ENCODE measurements at places on chromosomes 6 and 20. TPM values are rescaled to one million over a fixed set of nuclear protein-coding genes. Genes with fewer than 3 reads are reported as not detected.

HLA-DRA gene
- total RNA-seq, result 5.8 TPM

WFDC12 gene
- total RNA-seq, result not detected

PTK6 gene
- total RNA-seq, result not detected

SIRPB1 gene
- 1.2 TPM for total RNA-seq

RSPO3 gene
- total RNA-seq, result 1.8 TPM

APOM gene
- 1.2 TPM for total RNA-seq

MEP1A gene
- not detected for total RNA-seq

GRCh38 chr20:63222541-63222940, 6.6 kb upstream of the YTHDF1 start:
- peaks cover 8% of the 10 kb centered on the region for H3K4me1 ChIP-seq
- H3K4me3 ChIP-seq, result no peak overlapping the region

DNA sequence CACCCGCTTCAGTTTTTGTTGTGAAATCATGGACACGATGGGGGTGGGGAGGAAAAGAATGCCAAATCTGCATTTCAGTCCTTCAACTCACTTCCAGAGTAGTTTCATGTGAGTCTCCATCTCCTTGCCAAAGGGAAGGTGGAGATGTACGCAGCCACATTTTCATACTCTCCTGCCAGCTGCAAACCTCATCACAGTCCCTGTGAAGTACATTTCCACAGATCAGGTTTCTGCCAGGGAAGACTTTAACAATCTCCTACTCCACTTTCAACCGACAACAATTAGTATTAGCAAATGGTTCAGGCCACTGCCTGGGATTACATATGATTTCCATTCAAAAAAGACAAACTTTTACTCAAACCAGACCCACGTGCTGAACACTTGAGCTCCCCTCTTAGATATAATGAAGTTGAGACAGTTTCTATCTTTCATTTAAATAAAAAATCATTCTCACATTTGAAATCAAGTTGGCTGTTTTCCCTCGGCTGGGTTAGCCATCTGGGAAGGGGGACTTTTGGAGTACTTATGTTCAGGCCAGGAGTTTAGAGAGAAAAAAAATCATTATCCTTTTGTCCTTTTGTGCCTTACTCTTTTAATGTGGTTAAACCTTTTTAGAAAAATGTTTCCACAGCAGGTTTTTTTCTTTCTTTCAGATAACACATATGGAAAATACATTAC, 51.0 kb upstream of the CEP162 start:
- no peak overlapping the region for H3K27ac ChIP-seq
- H3K4me3 ChIP-seq, result no peak overlapping the region
- H3K4me1 ChIP-seq, result peaks cover 16% of the 10 kb centered on the region
- DNase-seq, result no peak
- no peaks in the 10 kb centered on the region for H3K36me3 ChIP-seq

- peaks cover 7% of the 10 kb centered on the region for H3K4me1 ChIP-seq
- H3K27ac ChIP-seq, result no peak overlapping the region
- H3K4me3 ChIP-seq, result no peak overlapping the region
- DNase-seq, result no peak
- H3K36me3 ChIP-seq, result no peaks in the 10 kb centered on the region
Observed at GRCh38 chr20:40446888-40447287, 242.1 kb downstream of the MAFB start.

- no peaks in the 10 kb centered on the region for H3K4me1 ChIP-seq
- peaks cover 22% of the 10 kb centered on the region for H3K27me3 ChIP-seq
- no peak overlapping the region for H3K27ac ChIP-seq
- no peak overlapping the region for H3K4me3 ChIP-seq
- no peak for DNase-seq
- H3K36me3 ChIP-seq, result no peaks in the 10 kb centered on the region
Observed at GRCh38 chr20:37649676-37650370, 44.0 kb upstream of the CTNNBL1 start.

- H3K27me3 ChIP-seq, result no peaks in the 10 kb centered on the region
- no peak for DNase-seq
- no peak overlapping the region for H3K4me3 ChIP-seq
- H3K4me1 ChIP-seq, result no peaks in the 10 kb centered on the region
- H3K36me3 ChIP-seq, result no peaks in the 10 kb centered on the region
Observed at GRCh38 chr20:42961771-42962170, 227.9 kb downstream of the PTPRT start.

DNA sequence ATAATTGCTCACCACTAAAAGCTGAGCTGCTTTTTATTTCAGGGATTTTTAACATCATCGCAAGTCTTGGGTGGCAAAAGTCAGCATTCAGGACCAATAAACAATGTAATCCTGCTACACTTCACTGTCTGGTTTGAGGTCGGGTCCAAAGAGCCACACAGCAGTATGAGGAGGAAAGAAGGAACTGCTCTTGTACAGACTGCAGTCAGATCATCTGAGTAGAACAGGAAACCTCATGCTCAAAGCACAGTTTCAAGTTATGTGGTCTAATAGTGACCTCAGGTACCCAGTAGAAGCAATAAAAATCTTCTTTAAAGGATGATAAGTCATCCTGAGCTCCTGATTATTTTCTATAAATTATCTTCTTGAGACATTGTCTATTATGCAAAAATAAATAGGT, 211.4 kb downstream of the FUT9 start:
- H3K4me1 ChIP-seq, result no peaks in the 10 kb centered on the region
- DNase-seq, result no peak
- no peaks in the 10 kb centered on the region for H3K27me3 ChIP-seq
- H3K4me3 ChIP-seq, result no peak overlapping the region
- no peak overlapping the region for H3K27ac ChIP-seq
- no peaks in the 10 kb centered on the region for H3K36me3 ChIP-seq

GRCh38 chr6:40721271-40721952, 134.2 kb upstream of the LRFN2 start:
- no peak overlapping the region for H3K4me3 ChIP-seq
- H3K27ac ChIP-seq, result no peak overlapping the region
- peaks cover 3% of the 10 kb centered on the region for H3K4me1 ChIP-seq
- H3K36me3 ChIP-seq, result no peaks in the 10 kb centered on the region

DNA sequence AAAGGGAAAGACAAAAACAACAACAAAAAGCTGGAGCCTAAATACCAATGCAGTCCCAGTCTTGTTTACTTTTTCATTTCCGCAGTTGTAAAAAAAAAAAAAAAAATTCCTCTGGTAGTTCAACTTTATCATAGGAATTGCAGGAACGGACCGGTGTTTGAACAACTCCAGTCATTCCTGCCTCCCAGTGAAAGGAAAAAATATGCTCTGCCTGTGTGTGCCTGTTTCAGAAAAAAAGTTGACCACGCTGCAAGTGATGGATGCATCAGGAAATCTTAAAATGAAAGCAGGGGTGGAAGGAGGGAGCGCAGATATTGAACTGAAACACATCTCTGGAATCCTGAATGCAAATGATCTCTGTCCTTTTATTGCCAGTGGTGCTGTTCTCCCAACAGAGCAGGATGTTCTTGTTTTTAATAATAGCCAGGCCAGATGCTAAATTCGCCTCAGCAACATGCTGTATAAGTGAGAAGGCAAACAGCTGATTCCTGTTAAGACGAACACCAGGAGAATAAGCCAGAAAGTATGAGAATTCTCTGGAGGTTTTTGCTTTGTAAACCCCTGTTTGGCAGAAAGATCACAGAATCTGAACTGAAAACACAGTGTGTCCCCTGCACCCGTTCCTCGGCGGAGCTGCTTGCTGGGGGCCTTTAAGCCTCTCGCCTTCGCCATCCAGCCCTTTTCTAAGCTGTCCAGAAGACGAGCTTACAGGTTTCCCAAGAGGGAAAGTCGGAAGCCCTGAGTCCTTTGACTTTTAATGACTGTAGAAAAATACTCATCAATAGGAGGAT, 178.4 kb upstream of the SUPT3H start:
- H3K27ac ChIP-seq, result peak overlapping the region; percentile 22
- H3K27me3 ChIP-seq, result no peaks in the 10 kb centered on the region
- H3K36me3 ChIP-seq, result no peaks in the 10 kb centered on the region
- no peak for DNase-seq

DNA sequence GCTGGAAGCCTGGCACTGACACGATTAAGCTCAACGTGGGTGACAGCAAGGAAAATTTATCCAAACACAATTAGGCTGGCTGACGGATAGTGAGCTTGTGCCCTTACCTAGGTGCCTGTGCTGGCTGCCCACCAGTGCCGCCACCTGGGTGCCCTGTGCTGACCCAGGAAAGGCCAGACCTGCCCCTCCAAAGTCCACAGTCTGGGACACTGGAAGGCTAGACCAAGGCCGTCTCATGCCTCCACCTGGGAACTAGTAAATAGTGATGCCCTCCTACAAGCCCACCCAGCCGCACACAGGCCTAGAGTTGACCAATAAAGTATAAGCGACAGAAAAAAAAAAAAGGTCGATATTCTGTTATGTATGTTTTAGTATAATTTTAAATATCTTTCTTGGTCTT, 142.6 kb upstream of the MCHR2 start:
- no peaks in the 10 kb centered on the region for H3K4me1 ChIP-seq
- no peak overlapping the region for H3K4me3 ChIP-seq
- DNase-seq, result no peak
- no peak overlapping the region for H3K27ac ChIP-seq
- no peaks in the 10 kb centered on the region for H3K36me3 ChIP-seq

GRCh38 chr20:957544-957943, 41.4 kb upstream of the ANGPT4 start:
- H3K4me1 ChIP-seq, result no peaks in the 10 kb centered on the region
- H3K27ac ChIP-seq, result no peak overlapping the region
- no peak overlapping the region for H3K4me3 ChIP-seq
- peak; percentile 80 for DNase-seq

- peaks cover 30% of the 10 kb centered on the region for H3K4me1 ChIP-seq
- no peak overlapping the region for H3K4me3 ChIP-seq
- peak; percentile 84 for DNase-seq
Observed at GRCh38 chr6:148971031-148971927, 224.4 kb downstream of the UST start.

- H3K4me3 ChIP-seq, result no peak overlapping the region
- H3K27me3 ChIP-seq, result no peaks in the 10 kb centered on the region
- no peak for DNase-seq
Observed at GRCh38 chr6:10643201-10643651, 51.2 kb downstream of the C6orf52 start.

- H3K27ac ChIP-seq, result no peak overlapping the region
- H3K36me3 ChIP-seq, result no peaks in the 10 kb centered on the region
- no peaks in the 10 kb centered on the region for H3K27me3 ChIP-seq
- no peak for DNase-seq
- H3K4me3 ChIP-seq, result no peak overlapping the region
Observed at GRCh38 chr20:328975-329695, 3.8 kb downstream of the SOX12 start.

DNA sequence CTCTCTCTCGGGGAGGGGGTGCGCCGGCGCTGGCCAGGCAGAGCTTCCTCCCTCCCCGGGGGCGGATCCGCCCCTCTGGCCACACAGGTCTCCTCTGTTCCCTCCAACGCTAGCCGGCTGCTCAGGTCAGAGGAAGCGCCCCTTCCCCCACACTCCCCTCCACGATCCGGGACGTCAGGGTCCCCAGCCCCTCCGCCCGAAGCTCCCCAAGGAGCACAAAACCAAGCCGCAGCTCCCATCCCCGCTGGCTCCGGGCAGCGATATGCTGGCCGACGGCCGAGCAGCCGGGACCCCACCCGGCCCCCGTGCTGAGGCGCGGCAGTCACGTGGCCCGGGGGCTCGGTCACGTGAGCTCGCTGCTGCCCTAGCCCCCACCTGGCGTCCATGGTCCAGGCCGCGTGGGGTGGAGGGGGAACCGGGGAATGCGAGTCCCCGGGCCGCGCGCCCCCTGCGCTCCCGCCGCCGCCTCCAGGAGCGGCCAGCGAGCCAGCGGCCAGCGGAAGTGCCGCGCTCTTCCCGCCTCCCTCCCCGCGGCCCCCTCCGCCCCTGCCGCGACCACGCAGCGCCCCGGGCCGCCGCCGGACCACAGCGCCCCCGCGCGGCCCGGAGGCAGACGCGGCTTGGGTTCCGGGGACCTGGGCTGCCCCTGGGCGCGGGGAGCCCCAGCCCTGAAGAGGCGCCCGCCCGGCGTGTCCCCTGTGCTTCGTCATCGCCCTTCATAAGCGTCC, at the start of gene SLC35B2:
Gene SLC35B2, minus strand, starts transcription at position 504 of the 728 bp plus-strand sequence. Its CDS starts 118 bp downstream, at position 386.
- H3K27ac ChIP-seq, result peak within 1 kb of the TSS; percentile 67
- H3K4me1 ChIP-seq, result peaks cover 17% of the 10 kb centered on the region
- H3K27me3 ChIP-seq, result no peaks in the 10 kb centered on the region
- H3K36me3 ChIP-seq, result peaks cover 45% of the 10 kb centered on the region
- peak; percentile 99 for DNase-seq
- peak within 1 kb of the TSS; percentile 97 for H3K4me3 ChIP-seq
